B cell (primary cell): ENCODE measurements at places on chromosomes 11 and 22. TPM values are rescaled to one million over a fixed set of nuclear protein-coding genes. Genes with fewer than 3 reads are reported as not detected.

DNA sequence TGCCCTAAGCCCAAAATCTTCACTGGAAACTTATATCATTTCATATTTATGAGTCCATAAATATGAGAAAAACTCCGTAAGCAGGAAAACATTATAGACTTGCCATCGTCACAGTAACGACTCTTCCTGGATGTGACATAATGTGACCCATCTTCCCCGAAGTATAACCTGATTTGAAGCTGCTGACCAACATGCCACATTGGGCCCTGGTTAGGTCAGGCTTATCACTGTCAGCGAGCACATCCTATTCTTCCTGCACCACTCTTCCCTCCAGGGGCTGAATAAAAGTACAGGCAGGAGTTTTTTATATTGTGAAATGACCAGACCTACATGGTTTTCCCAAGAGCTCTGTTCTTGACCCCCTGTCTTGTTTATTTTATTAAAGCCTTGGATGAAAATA, 12.1 kb upstream of the BLID start:
- H3K27me3 ChIP-seq: peaks cover 2% of the 10 kb centered on the region
- no peaks in the 10 kb centered on the region for H3K4me1 ChIP-seq
- H3K4me3 ChIP-seq: no peak overlapping the region
- DNase-seq: no peak
- no peak overlapping the region for H3K27ac ChIP-seq

DNA sequence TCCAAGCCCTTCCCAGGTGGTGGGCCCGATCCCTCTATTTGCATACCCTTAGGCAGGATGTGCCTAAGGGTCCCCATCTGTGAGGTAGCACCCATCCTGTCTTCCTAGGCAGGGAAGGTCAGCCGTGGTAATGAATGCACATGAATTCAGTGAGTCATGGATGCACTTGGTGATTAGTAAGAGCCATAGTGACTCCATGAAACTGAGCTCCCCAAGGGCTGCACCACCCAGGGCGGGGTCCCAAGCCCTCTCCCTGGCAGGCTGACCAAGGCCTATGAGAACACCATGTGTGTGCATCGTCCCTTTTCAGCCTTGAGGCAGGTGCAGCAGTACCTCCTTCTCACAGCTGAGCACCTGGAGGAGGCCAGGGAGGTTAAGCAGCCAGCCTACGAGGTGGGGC, 15.6 kb upstream of the SUSD2 start:
- no peaks in the 10 kb centered on the region for H3K27me3 ChIP-seq
- H3K27ac ChIP-seq: no peak overlapping the region
- no peak overlapping the region for H3K4me3 ChIP-seq

The ZNHIT2 gene
- 14.1 and 14.5 TPM in 2 replicates for total RNA-seq

- DNase-seq: no peak
- H3K4me1 ChIP-seq: no peaks in the 10 kb centered on the region
- no peak overlapping the region for H3K27ac ChIP-seq
- H3K36me3 ChIP-seq: peaks cover 4% of the 10 kb centered on the region
- no peak overlapping the region for H3K4me3 ChIP-seq
Observed at GRCh38 chr22:38120359-38121110, 10.1 kb upstream of the BAIAP2L2 start.

- H3K36me3 ChIP-seq: no peaks in the 10 kb centered on the region
- no peak overlapping the region for H3K4me3 ChIP-seq
- H3K27ac ChIP-seq: no peak overlapping the region
- no peak for DNase-seq
- H3K27me3 ChIP-seq: no peaks in the 10 kb centered on the region
Observed at GRCh38 chr11:119856681-119857485, 127.9 kb upstream of the NECTIN1 start.

DNA sequence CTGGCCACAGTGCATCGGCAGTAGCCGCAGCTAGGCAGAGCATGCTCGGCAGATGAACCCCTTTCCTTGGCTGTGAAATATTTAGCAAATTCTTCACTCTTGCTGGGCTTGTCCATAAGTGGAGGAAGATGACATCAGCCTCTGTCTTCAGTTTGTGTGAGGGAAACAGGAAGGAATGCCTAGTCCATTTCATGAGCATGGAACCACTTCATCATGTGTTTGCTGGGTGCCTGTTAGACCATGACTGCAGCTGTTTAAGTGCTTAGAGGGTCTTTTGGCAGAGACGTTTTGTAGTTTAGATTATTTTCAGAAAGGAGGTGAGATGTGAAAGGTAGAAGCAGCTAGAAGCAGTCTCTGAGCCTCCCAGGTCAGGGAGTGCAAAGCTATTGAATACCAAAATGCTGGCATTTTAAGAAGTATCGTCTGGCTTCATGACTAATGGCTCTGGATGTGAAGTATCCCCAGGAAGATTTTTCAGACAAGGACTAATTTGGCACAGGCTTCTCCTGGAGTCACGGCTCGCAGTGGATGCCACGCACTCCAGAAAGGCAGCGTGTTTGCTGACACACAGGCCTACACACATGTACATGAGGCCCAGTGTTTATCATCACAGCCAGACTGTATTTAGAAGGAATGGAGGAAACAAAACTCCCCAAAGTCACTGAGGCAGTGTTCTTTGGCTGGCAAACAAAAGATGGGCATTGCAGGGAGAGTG, 43.1 kb upstream of the GRAMD1B start:
- H3K4me1 ChIP-seq: no peaks in the 10 kb centered on the region
- DNase-seq: no peak
- H3K36me3 ChIP-seq: no peaks in the 10 kb centered on the region
- no peak overlapping the region for H3K4me3 ChIP-seq
- H3K27ac ChIP-seq: no peak overlapping the region

The DCDC1 gene
- total RNA-seq: not detected in 2 replicates

- no peak for DNase-seq
- no peaks in the 10 kb centered on the region for H3K36me3 ChIP-seq
Observed at GRCh38 chr22:17638182-17638431, 450 bp upstream of the BCL2L13 start.

The DBX1 gene
- not detected in 2 replicates for total RNA-seq

The OR51F2 gene
- total RNA-seq: not detected in 2 replicates

- peak; percentile 68 for DNase-seq
- H3K36me3 ChIP-seq: no peaks in the 10 kb centered on the region
- H3K27me3 ChIP-seq: peaks cover 6% of the 10 kb centered on the region
Observed at GRCh38 chr11:83723999-83724398, 437.8 kb upstream of the CCDC90B start.

DNA sequence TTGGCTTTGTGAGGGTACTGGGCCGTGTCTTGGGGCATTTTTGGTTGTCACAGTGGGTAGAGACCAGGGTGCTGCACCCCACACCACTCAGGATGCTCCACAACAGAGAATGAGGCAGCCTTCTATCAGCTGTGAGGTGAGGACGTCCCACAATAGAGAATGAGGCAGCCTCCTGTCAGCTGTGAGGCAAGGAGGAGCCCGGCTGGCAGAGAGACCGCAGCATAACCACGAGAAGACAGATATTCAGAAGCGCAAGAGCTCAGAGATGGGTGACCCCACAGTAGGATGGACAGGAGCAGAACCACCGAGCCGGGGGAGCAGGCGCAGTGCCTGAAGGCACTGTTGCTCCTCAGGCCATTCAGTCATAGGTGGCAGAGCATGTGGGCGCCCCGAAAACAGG, 47.6 kb downstream of the AP2A2 start:
- no peaks in the 10 kb centered on the region for H3K27me3 ChIP-seq
- no peak overlapping the region for H3K4me3 ChIP-seq
- peaks cover 6% of the 10 kb centered on the region for H3K4me1 ChIP-seq
- no peak for DNase-seq
- H3K27ac ChIP-seq: no peak overlapping the region
- no peaks in the 10 kb centered on the region for H3K36me3 ChIP-seq

The MMP11 gene
- 11.6 and 14.8 TPM in 2 replicates for total RNA-seq

The TUBA8 gene
- 1.8 and 3.6 TPM in 2 replicates for total RNA-seq

DNA sequence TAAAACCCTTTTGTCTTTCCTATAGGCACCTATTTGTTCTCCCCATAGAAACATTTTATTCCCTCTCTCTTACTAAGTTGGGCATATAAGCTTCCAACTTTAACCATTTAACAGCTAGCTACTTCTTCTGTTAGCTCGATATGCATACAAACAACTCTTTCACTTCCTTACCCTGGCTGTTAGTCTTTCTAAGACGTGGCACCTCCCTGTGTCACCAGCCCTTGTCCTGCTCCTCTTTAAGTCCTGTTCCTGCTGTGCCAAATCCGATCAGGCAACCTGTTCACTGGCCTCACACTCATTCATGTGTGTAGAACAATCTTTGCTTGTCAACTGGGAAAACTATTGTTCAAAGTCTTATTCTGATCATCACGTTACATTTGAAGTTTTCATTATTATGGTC, 1376.1 kb upstream of the TENM4 start:
- peak overlapping the region; percentile 5 for H3K27ac ChIP-seq
- H3K4me1 ChIP-seq: peaks cover 4% of the 10 kb centered on the region
- H3K4me3 ChIP-seq: no peak overlapping the region

GRCh38 chr11:32333320-32333991, 101.9 kb downstream of the WT1 start:
- H3K27me3 ChIP-seq: no peaks in the 10 kb centered on the region
- H3K4me1 ChIP-seq: no peaks in the 10 kb centered on the region
- H3K27ac ChIP-seq: no peak overlapping the region
- peak overlapping the region; percentile 39 for H3K4me3 ChIP-seq
- no peaks in the 10 kb centered on the region for H3K36me3 ChIP-seq
- DNase-seq: no peak

DNA sequence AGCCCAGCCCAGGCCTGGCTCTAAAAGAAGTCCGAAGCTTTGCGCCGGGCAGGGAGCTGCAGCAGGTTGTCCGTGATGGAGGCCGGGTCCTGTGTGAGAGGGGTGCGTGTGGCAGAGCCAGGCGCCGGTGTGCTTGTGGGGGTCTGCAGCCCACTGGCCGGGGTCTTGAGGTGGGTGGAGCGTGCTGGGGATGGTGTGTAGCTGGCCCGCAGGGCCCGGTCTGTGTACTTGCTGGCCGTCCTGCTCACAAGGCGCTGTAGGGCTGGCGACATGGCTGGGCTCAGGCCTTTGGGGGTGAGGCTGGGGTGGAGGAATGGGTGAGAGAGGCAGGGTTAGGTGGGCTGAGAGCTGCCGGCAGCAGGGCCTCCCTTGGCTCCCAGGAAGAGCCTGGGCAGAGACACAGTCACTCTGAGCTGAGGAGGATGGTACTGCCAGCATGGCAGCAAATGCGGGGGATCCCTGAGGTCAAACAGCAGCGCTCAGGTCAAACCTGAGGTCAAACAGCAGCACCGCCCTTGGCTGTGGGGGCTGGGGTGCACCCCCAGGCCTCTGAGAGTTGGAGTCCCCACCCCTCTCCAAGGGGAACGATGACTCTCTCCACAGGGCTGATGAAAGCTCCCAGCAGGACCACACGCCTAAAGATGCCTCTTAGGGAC, 3.2 kb downstream of the TSSK2 start:
- no peak overlapping the region for H3K4me3 ChIP-seq
- peaks cover 45% of the 10 kb centered on the region for H3K36me3 ChIP-seq
- no peaks in the 10 kb centered on the region for H3K27me3 ChIP-seq
- DNase-seq: no peak
- no peak overlapping the region for H3K27ac ChIP-seq

The PATE2 gene
- not detected in 2 replicates for total RNA-seq

DNA sequence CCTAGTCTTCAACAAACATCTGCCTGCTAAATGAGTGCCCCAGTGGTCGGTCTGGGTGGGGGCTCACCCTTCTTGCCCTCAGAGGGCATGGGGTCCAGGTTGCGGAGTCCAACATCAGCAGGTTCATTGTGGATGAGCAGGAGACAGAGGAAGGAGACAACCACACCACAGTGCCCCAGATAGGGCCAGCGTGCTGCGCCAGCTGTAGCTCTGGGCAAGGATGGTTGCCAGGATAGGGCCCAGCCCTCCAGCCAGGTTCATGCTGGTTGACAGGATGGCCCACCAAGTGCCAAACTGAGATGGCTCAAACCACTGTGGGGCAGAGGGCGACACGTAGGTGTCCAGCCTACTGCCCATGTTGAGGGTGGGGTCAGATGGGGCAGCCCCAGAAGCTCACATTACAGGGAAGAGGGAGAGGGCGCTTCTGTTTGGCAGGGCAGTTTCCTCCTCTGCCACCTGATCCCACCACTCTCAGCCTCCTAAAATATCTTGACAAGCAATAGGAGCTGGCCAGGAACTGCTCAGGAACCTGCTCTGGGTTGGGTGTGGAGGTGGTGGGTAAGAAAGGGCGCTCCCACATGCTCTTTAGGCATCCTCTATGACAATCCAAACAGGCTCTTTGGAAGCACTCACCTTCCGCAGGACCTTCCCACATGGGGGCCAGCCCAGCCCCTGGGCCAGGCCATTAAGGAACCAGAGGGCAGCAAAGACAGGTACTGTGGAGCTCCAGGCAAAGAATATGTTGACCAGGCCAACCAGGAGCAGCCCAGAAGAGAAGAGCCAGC, 2.9 kb downstream of the SLC37A4 start:
- no peak for DNase-seq
- H3K27ac ChIP-seq: no peak overlapping the region
- no peaks in the 10 kb centered on the region for H3K27me3 ChIP-seq
- H3K36me3 ChIP-seq: peaks cover 4% of the 10 kb centered on the region
- peaks cover 4% of the 10 kb centered on the region for H3K4me1 ChIP-seq

GRCh38 chr11:17376493-17376892, 12.0 kb downstream of the KCNJ11 start:
- no peak overlapping the region for H3K4me3 ChIP-seq
- no peaks in the 10 kb centered on the region for H3K36me3 ChIP-seq
- no peaks in the 10 kb centered on the region for H3K27me3 ChIP-seq
- no peak overlapping the region for H3K27ac ChIP-seq
- DNase-seq: no peak

- peaks cover 7% of the 10 kb centered on the region for H3K27me3 ChIP-seq
- H3K4me1 ChIP-seq: peaks cover 17% of the 10 kb centered on the region
- no peak for DNase-seq
- H3K36me3 ChIP-seq: no peaks in the 10 kb centered on the region
- H3K4me3 ChIP-seq: no peak overlapping the region
- H3K27ac ChIP-seq: no peak overlapping the region
Observed at GRCh38 chr11:68314203-68315170, 2.1 kb downstream of the LRP5 start.

The CD6 gene
- 9.3 and 10.5 TPM in 2 replicates for total RNA-seq

DNA sequence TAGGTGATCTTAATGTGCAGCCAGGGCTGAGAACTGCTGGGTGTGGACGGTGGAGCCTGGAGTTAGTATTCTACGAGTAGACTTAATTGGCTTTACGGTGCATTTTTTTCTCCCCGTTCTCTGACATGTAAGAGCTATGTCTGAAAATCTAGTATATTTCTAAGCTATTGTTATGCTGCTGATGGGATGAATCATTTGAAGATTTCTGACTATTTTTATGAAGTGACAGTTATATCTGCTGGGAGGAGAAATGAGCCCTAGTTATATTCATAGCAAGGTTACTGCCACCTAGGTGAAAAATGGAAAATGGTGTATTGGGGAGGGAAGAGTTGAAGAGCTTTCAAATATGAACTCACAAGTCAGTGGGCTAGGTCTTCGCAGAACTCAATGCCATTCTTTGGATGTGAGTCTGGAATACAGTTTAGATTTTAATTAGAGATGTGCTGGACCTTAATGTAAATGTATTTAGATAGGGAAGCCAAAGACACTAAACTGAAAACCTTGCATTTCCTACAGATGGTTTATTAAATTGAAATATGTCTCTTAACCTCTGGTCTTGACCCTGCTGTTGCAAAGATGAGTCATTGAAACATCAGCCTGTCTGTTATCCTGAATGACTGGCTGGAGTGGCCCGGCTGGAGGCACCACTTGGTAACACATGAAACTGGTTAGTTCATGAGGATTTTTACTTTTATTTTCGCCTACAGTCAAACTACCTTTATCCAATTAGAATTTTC, 293.7 kb downstream of the DDX10 start:
- no peak overlapping the region for H3K27ac ChIP-seq
- DNase-seq: no peak
- no peaks in the 10 kb centered on the region for H3K36me3 ChIP-seq
- H3K27me3 ChIP-seq: no peaks in the 10 kb centered on the region
- H3K4me3 ChIP-seq: no peak overlapping the region
